ENCODE measurements at places on chromosomes 11 and 22.

GRCh38 chr22:37343348-37343747, 61.0 kb downstream of the CYTH4 start:
- DNase-seq, result no peak

- no peak for DNase-seq
Observed at GRCh38 chr11:77449060-77449521, 24.8 kb downstream of the PAK1 start.

DNA sequence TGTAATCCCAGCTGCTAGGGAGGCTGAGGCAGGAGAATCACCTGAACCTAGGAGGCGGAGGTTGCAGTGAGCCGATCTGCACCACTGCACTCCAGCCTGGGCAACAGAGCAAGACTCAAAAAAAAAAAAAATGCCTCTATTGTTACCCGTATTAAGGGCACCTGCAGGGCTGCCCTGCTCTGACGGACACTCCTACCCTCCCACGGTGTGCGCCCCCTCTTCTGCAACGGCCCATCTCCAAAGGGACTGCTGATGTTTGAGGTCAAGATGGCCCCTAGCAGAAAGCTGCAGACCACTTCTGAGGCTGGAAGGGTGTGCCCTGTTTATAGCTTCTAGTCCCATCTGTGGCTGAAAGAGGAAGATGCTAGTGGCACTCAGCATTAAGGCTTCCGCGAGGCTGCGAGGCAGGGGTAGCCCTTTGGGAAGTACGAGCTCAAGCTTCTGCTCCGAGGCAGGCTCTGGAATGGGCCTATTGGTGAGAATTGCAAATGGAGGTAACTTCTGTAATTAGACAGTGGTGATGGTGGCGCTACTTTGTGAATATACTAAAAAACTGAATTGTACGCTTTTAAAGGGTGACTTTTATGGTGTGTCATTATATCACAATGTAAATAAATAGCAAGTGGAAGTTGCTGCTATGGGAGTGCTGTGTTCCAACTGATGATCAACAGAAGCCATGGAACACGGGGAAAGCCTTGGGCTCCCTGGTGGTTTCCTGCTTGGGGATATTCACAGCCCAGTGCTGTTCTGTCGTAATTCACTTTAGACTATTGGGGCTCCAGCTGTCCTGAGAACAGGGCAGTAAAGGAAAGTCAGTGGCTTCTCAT, 24.3 kb downstream of the ARFGAP2 start:
- DNase-seq, result no peak

- no peak for DNase-seq
Observed at GRCh38 chr11:68775951-68776388, 24.6 kb upstream of the TESMIN start.

GRCh38 chr11:77212314-77213007, 84.4 kb downstream of the MYO7A start:
- no peak for DNase-seq

- DNase-seq, result no peak
Observed at GRCh38 chr11:27281740-27282590, 81.0 kb downstream of the CCDC34 start.

GRCh38 chr11:85062659-85063058, 564.5 kb downstream of the DLG2 start:
- no peak for DNase-seq

- DNase-seq, result no peak
Observed at GRCh38 chr11:20668844-20669819, at the start of gene NELL1. Gene NELL1 (plus strand): TSS chr11:20669586.

GRCh38 chr11:70944141-70944540, 308.2 kb downstream of the SHANK2 start:
- no peak for DNase-seq

DNA sequence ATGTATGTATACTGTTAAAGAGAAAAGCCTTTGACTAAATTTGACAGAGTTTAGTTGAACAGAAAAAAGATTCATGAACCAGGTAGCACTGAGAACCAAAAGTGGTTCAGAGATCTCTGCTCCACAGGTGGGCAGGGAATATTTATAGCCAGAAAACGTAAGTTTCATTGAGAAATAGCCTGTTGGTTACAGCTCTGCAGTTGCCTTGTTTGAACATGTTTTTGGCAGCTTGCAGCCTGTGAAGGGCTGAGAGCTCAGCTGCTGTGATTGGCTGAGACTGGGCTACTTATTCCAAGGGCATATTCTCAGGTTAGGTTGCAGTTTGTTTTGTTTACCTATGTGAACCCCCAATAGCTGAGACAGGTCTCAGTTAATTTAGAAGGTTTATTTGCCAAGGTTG, 13.5 kb upstream of the ZNF74 start:
- no peak for DNase-seq

DNA sequence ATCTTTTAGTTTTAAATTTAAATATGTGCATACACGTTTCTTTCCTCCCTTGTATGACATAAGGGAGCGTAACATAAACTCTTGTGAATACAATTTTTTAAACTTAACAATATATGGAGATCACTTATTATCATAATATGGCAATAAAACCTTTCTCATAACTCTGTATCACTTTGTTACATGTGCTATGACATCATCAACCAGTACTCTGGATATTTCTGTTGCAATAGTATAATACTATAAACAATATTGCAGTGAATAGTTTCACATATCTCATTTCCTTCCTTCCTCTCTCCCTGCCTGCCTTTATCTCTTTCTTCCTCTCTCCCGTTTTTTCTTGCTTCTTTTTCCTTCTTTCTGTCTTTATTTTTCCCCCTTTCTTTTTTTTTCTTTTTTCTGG, 1278.0 kb upstream of the CNTN5 start:
- no peak for DNase-seq

DNA sequence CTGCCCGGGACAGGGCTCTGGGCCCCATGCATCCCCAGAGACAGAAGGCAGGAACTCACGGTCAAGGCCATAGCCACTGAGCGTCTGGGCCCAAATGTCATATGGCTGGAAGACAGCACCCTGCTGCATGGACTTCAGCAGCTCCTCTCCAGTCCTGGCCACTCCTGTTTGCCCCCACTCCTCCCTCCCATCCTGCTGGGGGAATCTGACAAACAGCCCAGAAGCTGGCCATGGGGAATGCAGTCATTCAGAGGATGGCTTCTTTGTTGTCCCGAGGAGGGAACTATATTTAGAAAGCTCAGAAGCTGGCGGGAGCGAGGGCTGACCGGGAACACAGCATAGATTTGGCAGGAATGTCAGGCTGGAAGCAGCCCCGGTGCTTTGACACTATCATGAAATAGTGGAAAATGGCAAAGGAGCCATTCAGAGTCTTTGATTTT, 35.0 kb downstream of the DKK3 start:
- no peak for DNase-seq

- DNase-seq, result no peak
Observed at GRCh38 chr22:50438305-50439275, 36.2 kb downstream of the SBF1 start.

DNA sequence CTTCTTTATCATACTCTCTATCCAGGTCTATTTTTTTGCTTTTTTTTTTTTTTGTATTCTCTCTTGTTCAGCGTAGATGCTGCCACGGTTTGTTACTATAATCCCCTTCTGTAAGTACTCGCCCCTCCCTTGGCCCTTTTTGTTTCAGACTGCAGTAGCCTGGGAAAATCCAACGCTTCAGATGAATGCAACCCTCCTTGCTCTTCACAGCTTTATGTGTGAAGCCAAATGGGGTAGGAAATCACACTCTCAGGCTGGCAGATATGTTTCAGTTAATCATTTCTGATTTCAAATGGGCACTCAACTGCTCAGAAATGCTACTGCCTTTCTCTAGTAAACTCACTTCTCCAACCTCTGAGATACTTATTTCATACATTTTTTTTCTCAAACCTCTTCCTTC, 149.1 kb downstream of the LARGE1 start:
- no peak for DNase-seq

GRCh38 chr22:26496456-26496855, 12.8 kb downstream of the SRRD start:
- DNase-seq, result no peak

DNA sequence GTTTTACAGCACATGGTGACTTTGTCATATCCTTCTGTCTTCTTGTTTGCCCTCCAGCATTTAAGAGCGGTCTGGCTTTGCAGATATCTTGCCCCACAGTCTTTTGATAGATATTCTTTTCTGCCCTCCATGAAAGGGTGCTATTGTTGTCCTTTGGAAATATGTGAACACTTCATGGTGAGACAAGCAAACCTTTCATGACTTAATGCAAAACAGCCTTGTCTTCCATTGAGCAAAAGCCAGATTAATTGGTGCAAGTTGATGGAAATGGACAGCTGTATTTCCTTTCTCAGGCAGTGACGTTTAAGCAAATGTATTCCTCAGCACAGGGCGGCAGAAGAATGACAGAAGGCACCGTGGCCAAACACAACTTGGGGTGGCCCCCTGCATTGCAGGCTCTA, 4.4 kb downstream of the DCPS start:
- DNase-seq, result no peak

DNA sequence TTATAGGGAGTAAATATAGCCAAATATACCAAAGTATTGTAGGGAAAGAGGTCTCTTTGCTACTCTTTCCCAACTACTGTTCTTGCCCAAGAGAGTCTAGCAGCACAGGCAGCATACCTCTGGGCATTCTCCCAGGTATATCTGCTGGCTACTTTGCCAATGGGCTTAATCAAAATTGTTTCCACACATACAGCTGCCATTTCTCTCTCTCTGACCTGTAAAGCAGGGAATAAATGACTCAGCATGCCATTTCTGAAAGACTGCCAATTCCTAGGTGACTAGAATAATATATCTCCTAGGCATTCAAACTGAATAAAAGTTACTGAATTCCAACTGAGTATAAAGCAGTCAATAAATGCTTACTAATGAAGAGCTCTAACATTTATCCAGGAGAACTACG, 44.6 kb downstream of the RDX start:
- DNase-seq, result no peak

- DNase-seq, result no peak
Observed at GRCh38 chr11:107413352-107413751, 44.3 kb downstream of the CWF19L2 start.

- peak; percentile 24 for DNase-seq
Observed at GRCh38 chr11:7442588-7443215, 42.6 kb upstream of the OLFML1 start.

DNA sequence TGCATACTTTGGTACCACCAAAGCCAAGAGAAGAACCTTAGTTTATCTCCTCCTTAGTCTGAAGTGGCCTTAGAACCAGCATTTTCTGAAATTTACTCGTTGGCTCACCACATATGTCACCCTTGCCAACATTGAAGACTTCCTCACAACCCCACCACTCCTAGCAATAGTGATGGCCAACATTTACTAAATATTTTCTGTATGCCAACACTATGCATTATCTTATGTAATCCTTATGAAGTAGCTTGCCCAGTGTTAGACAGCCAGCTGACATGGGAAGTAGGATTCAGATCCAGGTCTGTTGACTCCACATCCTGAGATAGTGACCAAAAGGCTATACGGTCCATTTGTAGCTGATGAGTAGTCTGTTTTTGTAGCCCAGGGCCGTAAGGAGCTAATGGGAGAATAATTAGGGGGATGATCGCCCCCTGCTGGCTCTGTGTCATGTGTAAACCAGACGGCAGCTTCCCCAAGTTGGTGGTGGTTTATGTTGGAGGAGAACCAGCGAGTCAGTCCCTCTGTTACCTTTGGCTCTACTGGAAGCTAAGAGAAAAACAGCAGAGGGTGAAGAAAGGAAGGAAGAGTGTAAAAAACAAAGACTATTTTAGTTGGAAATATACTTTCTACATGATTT, 120.5 kb upstream of the RASSF10 start:
- peak; percentile 37 for DNase-seq

DNA sequence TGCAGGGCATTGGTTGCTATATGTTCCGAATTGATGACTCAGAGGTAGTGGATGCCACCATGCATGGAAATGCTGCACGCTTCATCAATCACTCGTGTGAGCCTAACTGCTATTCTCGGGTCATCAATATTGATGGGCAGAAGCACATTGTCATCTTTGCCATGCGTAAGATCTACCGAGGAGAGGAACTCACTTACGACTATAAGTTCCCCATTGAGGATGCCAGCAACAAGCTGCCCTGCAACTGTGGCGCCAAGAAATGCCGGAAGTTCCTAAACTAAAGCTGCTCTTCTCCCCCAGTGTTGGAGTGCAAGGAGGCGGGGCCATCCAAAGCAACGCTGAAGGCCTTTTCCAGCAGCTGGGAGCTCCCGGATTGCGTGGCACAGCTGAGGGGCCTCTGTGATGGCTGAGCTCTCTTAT, 5.4 kb upstream of the TTC36 start:
- DNase-seq, result no peak

- no peak for DNase-seq
Observed at GRCh38 chr11:99687320-99687719, 666.6 kb downstream of the CNTN5 start.

GRCh38 chr11:112478806-112479205, 218.1 kb upstream of the PLET1 start:
- no peak for DNase-seq

DNA sequence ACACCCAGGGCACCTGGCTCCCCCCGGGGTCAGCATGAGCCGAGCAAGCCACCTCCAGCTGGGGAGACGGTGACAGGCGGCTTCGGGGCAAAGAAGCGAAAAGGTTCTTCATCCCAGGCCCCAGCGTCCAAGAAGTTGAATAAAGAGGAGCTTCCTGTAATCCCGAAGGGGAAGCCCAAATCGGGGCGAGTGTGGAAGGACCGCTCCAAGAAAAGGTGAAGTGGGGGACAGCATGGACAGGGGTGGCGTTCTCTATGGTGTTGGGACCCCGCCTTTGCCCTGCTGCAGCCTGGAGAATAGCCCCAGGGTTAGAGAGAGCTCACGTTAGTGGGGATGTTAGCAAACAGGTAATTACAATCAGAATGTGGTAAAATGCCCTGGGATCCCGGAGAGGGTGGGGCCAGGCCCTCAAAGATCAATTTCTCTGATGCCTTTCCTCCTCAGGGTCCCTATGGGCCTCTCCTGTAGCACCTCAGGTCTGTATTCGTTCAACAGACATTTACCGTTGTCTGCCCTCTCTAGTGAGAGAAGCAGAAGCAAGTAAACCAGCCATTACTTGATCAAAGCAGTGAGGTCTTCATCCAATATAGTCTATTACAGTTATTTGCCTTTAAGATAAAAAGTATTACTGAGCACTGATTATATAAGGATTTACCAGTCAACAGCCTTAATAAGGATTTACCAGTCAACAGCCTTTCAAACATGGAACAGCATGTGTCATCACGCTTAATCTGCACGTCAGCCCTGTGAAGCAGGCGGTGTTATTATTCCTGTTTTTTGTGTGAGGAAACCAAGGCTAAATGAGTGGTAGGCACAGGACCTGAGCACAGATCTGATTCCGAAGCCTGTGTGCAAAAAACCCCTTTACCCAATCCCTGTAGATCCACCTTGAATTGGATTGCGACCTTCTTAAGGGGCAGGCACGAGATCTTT, 1.0 kb downstream of the CCDC86 start:
- no peak for DNase-seq

DNA sequence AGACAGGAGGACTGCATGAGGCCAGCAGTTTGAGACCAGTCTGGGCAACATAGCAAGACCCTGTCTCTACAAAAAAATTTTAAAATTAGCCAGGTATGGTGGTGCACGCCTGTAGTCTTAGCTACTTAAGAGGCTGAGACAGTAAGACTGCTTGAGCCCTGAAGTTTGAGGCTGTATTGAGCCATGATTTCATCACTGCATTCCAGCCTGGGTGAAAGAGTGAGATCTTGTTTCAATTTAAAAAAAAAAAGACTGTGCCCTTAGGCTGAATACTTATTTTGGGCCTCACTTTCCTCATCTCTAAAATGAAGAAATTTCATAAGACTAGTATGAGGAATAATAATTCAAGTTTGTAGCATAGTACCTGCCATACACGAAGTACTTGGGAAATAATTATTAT, 6.9 kb downstream of the AQP11 start:
- no peak for DNase-seq

GRCh38 chr22:29625090-29625825, 21.8 kb downstream of the NF2 start:
- no peak for DNase-seq
